ENCODE measurements at places on chromosomes 11 and 22. TPM values are rescaled to one million over a fixed set of nuclear protein-coding genes. Genes with fewer than 3 reads are reported as not detected.

Gene SEZ6L
- 0.08 TPM for total RNA-seq

Gene SPI1
- total RNA-seq = 194 TPM

Gene SIDT2
- total RNA-seq = 112 TPM

Gene CYB5R3
- total RNA-seq = 265 TPM

Gene C11orf42
- not detected for total RNA-seq

Gene ANAPC15
- 29.3 TPM for total RNA-seq
